Hematopoietic multipotent progenitor cell treated with erythropoietin and hydrocortisone succinate and interleukin-3 and kit ligand, for 17 days (in vitro differentiated cells): ENCODE measurements at places on chromosomes 2 and 18.

GRCh38 chr2:147255812-147256211 is 589.0 kb upstream of the ACVR2A start:
- DNase-seq: no peak

DNA sequence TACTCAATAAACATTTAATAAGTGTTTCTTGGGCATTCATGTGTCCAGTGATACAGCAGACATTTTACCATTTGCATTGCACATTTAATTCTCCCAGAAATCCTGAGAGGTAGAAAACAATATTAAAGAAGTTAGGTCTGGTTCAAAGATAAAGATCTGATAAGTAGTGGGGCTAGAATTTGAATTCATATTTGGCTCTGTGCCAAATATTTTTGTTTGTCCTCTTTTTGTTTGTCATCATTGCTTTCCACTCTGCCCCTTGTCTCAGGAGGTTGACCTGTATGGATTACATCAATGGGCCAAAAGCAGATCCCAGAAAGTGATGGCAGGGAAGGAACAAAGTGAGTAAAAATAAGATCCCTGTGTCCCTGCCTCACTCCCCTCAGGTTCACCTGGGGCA is 441.9 kb upstream of the PKDCC start:
- no peak for DNase-seq

DNA sequence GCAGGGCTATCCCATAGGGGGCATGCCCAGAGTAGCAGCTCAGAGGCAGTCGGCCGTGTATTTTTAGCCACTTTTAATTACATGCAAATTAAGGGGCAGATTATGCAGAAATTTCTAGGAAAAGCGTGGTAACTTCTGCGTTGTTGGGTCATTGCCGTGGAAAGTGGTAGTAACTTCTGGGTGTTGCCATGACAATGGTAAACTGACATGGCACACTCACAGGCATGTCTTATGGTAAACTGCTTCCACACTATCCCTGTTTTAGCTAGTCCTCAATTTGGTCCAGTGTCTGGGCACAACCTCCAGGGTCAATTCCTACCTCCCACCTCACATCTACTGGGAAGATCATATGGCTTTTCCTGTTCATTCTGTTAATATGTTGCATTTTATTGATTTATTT is 428.9 kb upstream of the FANCL start:
- no peak for DNase-seq

- DNase-seq: no peak
Observed at GRCh38 chr2:159584796-159585195, 31.6 kb downstream of the BAZ2B start.

DNA sequence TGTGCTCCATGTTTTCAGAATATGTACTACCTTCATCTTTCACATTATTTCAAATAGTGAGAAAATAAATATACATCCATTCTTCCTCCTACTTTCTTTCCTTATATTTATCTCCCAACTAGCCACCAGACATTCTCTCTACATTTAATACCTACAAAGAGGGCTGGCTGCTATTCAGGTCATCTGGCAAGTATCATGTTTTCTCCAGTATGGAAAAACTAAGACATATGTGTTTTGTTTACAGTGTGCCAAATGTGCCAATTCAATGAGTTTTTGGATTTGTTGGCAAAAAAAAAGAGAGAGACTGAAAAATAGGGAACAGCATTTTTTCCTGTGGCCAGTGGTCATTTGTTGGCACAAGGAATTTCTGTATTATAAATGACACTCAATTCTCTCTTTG is 1207.3 kb downstream of the DPP10 start:
- DNase-seq: no peak

DNA sequence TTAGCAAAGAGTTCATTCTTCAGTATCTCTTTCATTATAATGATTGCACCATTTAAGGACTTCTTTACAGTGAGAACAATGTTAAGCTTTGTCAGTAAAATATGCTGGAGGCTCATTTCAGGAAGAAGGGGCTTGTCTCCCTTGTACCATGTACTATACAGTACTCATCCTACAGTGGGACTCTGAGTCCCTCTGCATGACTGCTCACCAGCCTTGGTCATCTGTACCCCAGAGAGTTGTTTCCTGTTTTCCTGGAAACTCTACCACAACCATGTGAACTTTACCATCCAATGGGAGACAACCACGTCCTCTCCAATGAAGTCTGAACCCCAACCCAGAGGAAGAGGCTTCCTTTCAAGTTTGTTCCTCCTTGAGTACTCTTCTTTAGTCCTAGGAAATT is 1171.1 kb upstream of the CRIM1 start:
- DNase-seq: no peak
